Activated CD8-positive, alpha-beta memory T cell treated with anti-CD3 and anti-CD28 coated beads for 4 hours (primary cell): ENCODE measurements at places on chromosomes 2 and 18.
A peak's percentile ranks its signal among the peaks of the same experiment; 100 is the strongest.

DNA sequence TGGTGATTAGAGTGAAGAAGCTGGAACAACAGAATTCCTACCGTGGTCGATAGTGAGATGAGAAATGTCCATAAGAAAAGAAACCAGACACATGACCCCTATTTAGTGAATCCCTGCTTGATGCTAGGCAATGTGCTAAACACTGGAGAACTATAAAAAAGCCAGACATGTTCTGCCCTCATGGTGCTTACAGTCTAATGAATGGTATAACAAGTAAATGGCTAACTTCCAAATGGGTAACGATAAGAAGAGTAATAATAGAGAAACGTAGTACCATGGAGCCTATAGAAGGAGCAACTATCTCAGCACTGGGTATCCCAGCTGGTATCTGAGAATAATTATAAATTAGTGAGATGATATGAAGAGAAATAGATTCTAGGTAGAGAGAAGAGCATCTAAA, 5.0 kb downstream of the DSG2 start:
- no peak for DNase-seq

- DNase-seq: no peak
These were observed 272.3 kb upstream of the ZNF804A start for GRCh38 chr2:184326066-184326465.

- DNase-seq: no peak
These were observed 41.1 kb downstream of the MYO7B start for GRCh38 chr2:127576433-127577207.

DNA sequence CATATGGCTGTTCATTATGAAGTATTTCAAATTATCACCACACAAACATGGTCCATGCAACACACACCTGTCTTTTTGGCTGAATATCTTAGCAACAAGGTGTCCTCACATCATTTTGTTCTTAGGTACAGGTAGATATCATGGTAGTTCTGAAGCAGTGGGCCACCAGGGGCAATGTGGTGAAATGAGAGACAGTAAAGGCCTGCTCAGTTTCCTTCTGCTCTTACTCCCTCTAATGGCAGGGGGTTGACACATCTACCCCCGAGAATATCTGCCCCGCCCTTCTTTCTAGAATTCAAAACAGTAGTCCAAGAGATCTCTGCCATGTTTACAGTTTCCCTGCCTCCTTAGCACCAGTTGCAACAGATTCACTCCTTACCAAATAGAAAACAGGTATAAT, 147.0 kb upstream of the KLHL14 start:
- DNase-seq: no peak

DNA sequence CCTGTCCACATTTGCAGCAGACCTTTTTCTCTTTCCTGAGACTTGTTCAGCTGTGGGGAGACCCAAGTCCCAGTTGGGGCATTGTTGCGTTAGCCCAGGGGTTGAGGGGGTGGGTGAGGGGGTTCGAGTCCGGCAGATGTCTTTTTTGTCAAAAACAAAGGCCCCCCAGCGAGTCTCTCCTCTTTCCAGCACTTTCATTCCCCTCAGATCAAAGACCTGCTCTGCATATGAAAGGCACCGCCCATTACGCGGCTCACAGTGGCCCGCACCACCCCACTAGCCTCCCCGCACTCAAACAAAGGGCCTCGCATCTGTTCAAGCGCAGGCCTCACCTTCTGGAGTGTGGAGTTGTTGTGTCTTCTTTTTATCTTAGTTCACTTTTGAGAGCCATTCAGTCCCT, 25.2 kb downstream of the TRABD2A start:
- DNase-seq: no peak

GRCh38 chr2:176851889-176852483, 360.6 kb upstream of the HNRNPA3 start:
- no peak for DNase-seq

GRCh38 chr2:230208576-230208975, 11.2 kb downstream of the SP110 start:
- DNase-seq: no peak

DNA sequence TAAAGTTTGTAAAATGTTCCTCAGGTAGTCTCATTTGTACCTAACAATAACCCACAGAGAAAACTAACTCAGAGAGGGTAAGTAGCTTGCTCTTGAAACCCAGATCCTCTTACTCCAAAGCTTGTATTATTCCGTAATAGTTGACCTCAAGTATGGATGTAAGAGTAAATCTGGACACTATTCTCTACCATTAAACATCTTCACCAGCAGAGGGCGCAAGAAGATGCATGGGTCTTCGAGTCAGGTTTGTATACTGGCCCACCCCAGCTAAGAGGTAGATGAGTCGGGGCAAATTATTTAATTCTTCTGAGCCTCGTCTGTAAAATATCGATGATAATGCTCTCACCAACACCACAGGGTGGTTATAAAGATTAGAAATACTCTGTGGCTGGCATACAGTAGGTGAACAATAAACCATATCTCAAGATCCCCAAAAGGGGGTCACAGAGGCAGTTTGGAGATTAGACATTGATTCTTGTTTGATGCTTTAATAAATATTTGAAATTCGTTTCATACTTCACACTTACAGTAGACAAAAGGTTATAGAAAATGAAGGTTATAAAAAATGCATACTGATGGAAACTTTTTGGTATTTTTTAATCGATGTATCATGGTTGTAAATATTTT, 3.5 kb upstream of the CABLES1 start:
- peak; percentile 38 for DNase-seq

DNA sequence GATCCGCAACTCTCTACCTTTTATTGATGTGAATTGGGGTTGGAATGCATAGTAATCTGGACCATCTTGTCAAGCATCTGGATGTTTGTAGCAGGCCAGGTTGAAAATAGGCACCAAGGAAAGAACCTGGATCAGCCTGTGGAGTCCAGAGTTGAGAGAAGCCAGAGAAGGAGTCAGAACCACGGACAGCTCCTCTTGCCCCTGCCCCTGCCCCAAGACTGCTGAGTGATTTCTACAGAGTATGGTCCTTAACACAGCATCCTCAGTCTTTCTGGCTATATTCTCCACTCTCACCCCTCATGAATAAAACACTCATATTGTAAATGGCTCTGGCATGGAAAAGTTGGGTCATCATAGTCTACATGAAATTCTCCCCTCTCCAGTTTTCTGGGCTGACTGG, 154.6 kb downstream of the LOXHD1 start:
- no peak for DNase-seq

DNA sequence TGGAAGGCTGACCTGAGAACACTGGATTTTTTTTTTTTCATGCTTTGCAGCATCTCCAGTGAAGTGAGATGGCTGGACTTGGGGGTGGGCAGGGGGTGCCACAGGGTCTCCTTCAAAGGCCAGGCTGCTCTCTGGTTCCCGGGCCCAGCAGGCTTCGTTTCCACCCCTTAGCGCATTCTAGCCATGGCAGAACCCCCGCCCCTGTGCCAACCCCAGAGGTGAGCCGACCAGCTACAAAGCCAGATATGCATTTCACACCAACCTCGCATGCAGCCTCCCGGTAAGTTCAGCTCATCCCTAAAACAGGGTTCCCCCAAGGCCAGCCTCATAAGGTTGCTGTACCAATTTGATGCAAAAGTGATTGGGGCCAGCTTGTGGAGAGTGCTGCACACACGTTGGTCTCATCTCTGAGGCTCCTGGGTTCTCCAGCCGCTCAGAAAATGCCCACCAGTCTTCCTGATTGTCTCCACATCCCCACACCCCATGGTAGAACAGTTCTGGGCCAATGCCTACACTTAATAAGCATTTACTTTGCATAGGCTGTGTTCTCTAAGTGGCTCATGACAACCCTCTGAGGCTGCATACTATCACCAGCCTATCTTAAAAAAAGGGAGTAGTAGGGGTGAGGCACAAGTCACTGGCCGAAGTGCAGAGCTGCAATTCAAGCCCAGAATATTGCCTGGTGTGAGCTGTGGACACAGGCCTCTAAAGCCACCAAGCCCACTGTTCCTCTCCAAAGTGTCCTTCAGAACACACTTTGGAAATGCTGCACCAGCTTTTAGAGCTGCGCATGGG, 23.3 kb downstream of the SMAD7 start:
- no peak for DNase-seq

- no peak for DNase-seq
These were observed 48.2 kb downstream of the MAPRE2 start for GRCh38 chr18:35089382-35089781.
